Fibroblast of upper back skin (primary cell): ENCODE measurements at places on chromosomes 4 and X.

DNA sequence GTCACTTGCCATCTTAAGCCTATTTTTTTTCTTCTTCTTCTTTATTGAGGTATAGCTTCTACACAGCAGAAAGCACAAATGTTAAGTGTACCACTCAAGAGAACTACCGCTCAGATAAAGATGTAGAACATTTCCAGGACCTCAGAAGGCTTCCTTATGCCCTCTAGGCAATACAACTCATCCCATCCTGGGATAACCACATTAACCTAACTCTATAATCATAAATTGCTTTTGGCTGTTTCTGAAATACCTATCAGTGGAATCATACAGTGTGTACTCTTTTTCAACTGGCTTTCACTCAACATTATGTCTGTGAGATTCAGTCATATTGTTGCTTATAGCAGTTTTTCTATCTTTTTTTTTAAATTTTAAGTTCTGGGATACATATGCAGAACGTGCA, 51.7 kb downstream of the ARFIP1 start:
- DNase-seq = peak; percentile 47

DNA sequence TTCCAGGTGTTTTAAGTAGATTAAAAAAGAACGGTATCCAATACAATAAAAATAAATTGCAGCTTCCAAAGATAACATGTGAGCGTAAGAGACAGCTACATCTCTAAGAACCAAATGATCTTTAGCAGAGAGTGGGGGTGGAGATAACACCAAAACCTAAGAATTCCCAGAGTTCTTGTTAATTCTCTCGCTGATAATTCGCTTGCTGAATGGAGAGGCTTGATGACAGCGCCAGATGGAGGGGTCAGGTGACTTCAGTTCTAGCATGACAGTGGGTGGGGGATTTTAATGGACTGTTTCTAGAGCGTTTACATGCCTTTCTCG, 2.3 kb downstream of the CLCN4 start:
- DNase-seq = no peak

GRCh38 chrX:124249345-124249744, 83.1 kb upstream of the TEX13D start:
- DNase-seq = no peak

DNA sequence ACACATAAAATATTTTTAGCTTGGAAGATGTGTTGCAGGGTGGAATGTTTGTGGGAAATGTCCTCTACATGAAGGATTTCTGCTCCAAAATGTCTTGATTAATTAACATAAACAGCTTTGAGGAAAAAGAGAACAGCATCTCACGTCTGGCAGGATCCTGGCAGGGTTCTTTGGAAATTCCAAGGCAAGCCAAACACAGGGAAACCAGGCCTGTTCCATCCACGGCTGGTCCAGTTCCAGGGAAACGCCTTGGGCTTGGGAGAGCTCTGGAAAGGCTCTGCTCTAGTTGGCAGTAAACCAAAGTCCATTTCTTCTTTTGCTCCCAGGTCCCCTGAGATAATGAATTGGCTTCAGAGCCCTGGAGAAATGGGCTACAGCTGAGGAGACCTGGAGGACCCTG, 42.4 kb upstream of the GAB1 start:
- DNase-seq = peak; percentile 82
